K562 (cell line): ENCODE measurements at places on chromosomes 5 and 9.

DNA sequence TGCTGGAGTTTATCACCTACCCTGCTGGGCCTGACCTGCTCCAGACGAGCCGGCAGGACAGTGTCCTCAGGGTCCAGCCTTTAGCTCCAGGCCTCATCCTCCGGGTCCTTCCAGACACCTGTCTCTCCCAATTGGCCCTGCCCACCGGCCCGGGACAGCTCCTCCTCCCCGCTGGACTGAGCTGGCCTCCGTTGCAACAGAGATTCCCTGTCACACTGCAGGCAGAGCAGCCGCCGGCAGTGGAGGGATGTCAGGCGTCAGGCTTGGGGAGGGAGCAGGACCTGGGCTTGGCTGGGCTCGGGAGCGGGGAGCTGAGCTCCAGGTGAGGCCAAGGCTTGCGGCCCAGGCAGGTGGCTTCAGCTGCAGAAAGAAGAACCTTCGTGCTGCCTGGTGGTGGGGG is 1.7 kb downstream of the KCNT1 start:
- no peak for DNase-seq

DNA sequence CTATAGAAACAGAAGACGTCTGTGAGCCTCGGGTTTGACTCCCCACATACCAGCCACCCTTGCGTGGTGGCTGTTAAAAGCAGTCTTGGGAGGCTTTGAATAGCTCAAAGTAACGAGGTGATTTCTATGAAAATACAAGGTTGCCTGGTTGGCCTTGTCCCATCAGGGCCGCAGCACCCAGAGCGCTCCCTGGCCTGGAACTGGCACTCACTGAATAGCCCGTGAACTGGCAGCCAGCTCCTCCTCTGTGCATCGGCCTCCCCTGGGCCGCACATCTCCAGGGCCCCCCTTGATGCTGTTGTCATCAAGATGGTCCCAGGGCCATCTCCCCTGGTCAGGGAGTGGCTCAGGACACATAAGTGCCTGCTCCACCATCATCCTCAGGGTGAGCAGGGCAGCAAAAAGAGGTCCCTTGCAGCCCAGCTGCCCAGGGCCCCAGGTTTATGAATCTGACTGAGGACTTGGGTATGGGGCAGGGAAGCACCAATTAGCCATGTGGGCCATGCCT is 144.6 kb upstream of the PPP1R26 start:
- no peak for DNase-seq

GRCh38 chr9:16431666-16432392 is 438.6 kb downstream of the BNC2 start:
- DNase-seq, result no peak

GRCh38 chr9:22112870-22113821 is 104.0 kb upstream of the CDKN2B start:
- no peak for DNase-seq

DNA sequence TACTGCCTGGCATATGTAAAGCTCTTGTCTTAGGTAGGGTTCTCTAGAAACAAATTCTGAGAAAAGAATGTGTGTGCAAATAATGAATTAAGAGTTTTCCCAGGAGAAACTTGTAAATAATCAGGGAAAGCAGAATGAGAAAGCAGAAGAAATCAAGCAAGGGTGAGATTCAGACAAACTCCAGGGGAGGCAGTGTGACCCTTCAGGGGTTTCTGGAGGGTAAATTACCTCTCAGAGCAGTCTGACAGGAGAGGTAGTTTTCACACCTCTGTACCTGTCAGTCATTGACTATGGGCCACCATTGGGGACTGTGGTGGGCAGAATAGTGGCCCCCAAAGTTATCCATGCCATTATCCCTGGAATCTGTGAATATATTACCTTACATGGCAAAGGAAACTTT is 124.6 kb downstream of the KCTD16 start:
- no peak for DNase-seq

DNA sequence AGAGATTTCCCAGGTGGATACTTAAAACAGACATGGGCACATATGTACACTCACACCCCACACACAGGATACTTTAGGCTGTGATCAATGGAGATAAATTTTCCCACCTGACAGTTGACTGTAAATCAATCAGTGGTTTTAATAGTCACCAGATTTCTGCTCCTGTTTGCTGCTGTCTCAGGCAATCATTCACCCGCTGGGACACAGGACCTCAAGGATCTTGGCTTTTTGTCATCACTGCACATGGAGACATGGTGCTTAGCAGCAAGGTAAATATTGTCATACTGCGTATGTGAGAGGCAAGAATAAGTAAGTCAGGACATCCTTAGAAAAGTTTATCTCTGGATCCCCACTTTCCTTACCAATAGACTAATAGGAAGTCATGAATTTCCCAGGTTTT is 60.8 kb upstream of the KLF9 start:
- DNase-seq, result no peak
